Fibroblast of skin of right quadriceps (primary cell): ENCODE measurements at places on chromosomes 2 and 18.
A peak's percentile ranks its signal among the peaks of the same experiment; 100 is the strongest.

DNA sequence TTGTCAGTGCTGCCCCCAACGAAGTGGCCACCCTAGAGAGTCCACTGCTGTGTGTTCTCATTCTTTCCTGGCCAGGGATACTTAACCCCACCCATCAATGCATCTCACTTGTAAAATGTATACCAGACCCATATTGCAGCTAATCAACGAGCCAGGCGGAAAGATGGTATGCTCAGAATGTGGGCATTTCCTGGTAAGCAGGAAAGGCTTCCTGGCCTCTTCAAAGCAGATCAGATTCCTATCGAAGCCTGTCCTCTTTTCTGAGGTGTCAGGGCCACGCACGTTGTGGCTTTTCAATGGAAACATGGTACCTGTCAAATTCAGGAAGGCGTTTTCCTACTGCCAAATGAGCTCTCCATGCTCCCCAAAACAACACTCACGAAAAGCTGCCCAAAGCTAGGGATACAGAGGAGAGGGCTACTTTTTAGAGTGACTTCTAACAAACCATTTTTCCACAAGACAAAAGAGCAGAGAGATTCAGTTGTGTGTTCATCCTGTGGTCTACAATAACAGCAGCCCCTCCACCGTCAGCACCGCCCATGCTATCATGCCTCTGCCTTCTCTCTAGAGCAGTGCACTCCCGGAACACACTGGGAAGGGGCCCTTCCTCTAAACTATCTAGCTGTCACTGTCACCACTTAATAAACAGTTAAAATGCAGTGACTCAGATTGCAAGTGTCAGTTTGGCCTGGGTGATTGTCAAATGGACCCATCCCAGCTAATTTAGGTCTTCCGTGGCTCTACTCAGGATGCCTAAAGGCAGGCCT lies 535.1 kb downstream of the RNF144A start:
- DNase-seq: peak; percentile 18

- no peak for DNase-seq
Measured at GRCh38 chr18:68438536-68438935, 276.4 kb downstream of the TMX3 start.

GRCh38 chr2:201996006-201996405 lies 37.6 kb upstream of the FZD7 start:
- no peak for DNase-seq

DNA sequence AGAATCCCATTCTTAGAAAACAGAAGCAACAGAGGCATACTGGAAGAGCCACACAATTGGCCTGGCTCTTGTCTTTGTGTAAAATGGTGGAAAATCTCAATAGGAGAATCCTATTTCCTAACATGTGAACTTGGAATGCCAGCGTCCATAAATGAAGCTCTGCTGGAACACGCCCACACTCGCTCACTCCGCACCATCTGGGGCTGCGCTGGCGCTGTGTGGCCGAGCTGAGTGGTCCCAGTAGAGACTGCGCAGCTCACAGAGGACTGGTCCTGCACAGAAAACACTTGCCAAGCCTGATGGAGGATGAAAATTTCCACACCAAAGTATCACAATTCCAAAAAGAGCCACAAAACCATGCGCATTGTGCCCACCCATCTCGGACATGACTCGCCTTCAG lies 56.2 kb downstream of the PXDN start:
- DNase-seq: no peak

GRCh38 chr2:176978921-176979320 lies 233.7 kb upstream of the HNRNPA3 start:
- no peak for DNase-seq
